ENCODE measurements at places on chromosomes 3 and 15.
A peak's percentile ranks its signal among the peaks of the same experiment; 100 is the strongest.

DNA sequence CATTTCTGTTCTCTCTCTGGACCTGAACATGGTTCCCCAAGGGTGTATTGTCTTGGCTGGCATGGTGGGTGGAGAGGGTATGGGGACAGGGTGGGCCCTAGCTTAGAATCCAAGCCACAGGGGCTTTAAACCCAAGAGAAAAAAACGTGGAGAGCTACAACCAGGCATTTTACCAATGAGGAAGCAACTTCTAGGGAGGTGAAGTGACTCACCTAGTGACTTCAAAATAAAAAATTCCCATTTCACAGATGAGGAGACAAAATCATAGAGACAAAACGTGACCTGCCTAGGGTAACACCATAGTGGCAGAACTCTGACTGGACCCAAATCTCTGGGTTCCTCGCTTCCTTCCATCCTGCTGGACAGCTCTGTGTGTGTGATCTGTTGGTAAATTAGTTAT, 216.8 kb downstream of the RPLP1 start:
- no peak for DNase-seq

DNA sequence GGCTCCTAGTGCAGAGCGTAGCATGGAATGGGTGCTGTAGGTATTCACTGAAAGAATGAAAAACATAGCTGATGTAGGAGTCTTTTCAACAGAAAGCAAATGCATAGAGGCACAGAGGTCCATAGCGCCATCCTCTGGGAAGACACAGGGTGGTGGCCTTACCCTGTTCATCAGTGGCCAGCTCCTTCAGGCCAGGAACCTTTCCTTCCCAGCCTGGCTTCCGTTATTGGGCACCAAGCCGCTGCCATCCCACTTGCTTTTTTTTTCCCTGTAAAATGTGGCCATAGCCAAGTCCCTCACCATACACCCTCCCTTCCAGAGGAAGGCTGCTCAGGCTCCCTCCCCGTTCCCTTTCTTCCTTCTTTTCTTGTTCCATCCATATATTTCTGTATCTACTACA, 118.1 kb downstream of the ZNF621 start:
- peak; percentile 6 for DNase-seq

DNA sequence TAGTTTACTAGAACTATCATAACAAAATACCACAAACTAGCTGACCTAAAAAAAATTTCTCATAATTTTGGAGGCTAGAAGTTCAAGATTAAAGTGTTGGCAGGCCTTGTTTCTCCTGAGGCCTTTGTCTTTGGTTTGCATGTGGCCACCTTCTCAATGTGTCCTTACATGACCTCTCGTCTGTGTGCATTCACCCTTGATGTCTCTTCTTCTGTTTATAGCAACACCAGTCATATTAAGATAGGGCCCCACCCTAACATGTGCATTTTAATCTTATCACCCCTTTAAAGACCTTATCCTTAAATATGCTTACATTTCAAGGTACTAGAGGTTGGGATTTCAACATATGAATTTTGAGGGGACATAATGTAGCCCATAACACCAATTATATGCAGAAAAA, 177.0 kb downstream of the ZBBX start:
- DNase-seq: no peak

GRCh38 chr15:74614744-74615507, 710 bp upstream of the CLK3 start:
- DNase-seq: peak; percentile 66

DNA sequence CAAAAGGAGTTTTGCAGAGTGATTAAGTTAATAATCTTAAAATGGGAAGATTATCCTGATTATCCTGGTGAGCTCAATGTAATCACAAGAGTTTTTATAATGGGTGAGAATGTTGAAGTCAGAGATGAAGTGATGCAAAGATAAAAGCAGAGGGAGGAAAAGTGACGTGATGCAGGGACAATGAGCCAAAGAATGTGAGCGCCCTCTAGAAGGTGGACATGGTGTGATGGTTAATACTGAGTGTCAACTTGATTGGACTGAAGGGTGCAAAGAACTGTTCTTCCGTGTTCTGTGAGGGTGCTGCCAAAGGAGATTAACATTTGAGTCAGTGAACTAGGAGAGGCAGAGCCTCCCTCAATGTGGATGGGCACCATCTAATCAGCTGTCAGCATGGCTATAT, 569.6 kb upstream of the AGTR1 start:
- peak; percentile 34 for DNase-seq

DNA sequence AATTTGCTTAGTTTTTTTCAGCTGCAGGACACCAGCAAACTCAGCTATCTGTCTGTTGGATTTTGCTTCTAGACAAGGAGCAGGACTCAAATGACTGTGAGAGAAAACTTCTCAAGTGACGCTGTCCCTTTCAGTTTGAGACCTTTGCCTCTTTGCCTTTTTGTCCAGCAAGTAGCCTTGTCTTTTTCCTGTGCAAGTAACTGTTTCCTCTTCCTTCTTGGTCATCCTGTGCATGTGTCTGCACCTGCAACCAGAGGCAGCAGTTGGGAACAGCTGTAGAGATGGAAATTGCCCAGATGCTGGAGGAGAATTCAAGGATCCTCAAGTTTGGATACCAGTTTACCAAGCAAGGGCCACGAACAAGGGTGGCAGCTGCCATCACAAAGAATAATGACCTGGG, 23.3 kb upstream of the TMOD3 start:
- no peak for DNase-seq

GRCh38 chr15:47857014-47857775, 139.9 kb downstream of the SEMA6D start:
- DNase-seq: no peak

DNA sequence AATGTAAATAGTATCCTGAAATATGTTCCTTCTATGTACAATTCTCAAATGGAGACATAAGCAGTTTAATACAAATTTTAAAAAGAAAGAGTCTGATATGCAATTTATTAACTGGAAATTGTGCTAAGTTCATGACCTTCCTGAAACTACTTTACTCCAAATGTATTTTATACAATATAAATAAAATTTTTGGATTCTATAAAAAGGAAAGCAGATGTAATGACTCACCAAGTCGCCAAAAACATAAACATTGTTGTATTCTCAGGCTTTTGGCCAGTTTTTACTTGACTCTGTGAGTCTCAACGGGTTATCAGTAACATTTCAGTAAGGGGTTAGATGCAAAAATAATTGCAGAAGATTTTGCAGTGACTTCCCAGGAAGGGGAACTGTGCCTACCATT, 948.2 kb downstream of the EPHA3 start:
- no peak for DNase-seq

DNA sequence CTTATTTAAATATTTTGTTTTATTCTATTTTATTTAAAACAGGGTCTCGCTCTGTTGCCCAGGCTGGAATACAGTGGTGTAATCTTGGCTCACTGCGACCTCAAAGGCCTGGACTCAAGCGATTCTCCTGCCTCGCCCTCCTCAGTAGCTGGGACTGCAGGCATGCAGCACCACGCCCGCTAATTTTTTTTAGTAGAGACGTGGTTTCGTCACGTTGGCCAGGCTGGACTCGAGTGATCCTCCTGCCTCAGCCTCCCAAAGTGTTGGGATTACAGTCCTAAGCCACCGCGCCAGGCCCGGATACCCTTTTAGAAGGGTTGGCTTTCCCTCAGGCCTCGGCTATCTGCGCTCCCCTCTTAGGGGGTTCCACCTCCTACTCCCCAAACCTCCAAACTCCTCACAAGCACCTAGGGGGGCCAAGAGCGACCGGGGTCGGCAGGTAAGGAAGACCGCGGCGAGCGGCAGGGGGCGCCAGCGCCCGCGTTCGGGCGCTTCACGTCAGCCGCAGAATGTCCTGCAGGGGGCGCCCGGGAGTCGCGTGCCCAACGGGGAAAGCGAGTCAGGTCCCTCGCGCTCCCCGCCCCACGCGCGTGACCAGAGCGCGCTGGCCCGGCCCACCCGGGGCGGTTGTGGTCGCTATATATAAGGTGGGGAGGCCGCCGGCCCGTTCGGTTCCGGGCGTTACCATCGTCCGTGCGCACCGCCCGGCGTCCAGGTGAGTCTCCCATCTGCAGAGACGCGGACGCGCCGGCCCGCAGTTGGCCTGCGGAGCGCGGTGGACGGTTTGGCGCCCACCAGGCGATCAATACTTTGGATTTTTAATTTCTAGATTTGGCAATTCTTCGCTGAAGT, 51.8 kb upstream of the GATM start:
- peak; percentile 81 for DNase-seq

DNA sequence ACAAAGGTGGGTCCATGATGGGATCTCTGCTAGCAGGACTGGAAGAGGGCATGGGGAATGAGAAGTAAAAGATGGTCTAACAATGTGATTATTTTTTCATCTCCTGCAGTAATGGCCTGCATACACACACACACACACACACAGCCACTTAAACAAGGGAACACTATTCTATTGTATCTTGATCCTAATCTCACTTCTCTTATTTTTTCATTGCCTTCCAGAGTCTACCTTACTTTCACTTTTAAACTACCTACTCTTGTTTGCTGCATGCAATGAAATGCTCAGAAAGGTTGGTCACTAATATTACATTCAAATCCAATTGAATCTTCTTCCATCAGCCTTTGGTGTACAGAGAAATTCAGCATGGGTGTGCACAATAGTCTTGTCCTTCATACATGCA, 853.8 kb downstream of the IGSF11 start:
- DNase-seq: no peak

DNA sequence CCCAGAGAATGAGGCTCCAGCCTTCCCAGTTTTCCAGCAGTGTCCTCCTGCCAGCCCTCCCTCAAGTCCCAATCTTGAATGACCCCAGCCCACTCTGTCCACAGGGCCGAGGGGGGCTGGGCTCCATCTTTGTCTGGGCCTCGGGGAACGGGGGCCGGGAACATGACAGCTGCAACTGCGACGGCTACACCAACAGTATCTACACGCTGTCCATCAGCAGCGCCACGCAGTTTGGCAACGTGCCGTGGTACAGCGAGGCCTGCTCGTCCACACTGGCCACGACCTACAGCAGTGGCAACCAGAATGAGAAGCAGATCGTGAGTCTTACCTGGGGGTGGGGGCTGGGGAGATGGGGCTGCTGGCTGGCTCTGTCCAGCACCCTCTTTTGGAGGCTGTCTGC, 5.6 kb upstream of the FES start:
- no peak for DNase-seq

GRCh38 chr3:73249047-73249446, 187.6 kb downstream of the EBLN2 start:
- no peak for DNase-seq
